Stimulated activated memory B cell treated with anti-CD40 and anti-IgM and Interleukin-4, amounts not matched to agents 10 μg/mL and 1 μg/mL and 100 μg/mL, for 72 hours (primary cell): ENCODE measurements at places on chromosomes 12 and 14.

GRCh38 chr12:53626702-53627169, 554 bp upstream of the ATF7 start:
- ATAC-seq, result no peak

DNA sequence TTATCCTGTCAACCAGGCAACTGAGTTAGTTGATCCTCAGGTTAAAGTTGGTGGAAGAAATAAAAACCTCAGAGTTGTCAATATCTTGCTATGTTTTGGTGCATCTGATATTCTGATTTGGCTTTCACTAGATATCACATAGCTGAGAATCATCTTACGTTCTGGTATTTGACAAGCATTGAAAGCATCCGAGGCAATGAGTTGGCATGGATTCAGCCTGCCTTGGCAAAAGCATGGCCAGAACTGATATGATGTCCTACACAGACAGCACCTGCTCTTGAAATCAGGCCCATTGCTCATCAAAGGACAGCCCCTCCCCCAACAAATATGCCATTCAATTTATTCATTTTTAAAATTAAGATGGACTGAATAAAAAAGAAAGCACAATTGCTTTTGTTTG, 320.7 kb upstream of the ATP2B1 start:
- no peak for ATAC-seq

DNA sequence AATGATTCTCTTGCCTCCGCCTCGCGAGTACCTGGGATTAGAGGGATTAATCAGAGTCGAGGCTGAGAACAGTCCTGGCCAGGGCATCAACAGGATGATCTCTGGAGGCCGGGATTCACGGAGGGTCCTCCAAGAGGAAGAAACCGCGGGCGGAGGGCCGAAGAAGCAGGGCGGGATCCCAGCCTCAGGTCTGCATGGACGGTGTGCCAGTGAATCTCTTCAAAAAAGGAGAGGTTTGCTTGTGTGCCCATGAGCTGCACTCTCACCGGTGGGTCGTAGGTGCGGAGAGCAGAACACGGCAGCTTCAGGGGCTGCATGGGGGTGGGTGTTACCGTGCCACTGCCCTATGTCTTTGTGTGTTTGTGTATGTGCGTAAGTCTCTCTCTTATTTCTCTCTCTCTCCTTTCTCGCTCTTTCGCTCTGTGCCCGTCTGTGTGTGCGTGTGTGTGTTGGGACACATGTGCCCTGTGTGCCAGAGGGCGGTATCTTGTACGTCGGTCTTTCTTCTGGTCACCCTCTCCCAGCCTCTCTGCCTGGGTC, 768.2 kb upstream of the ALG10B start:
- ATAC-seq, result no peak

GRCh38 chr14:101774814-101775213, 13.3 kb downstream of the PPP2R5C start:
- ATAC-seq, result no peak

- ATAC-seq, result no peak
These were observed 35.5 kb upstream of the FRMD6 start for GRCh38 chr14:51616256-51616655.
